PC-3 (cell line): ENCODE measurements at places on chromosomes 7 and 10. TPM values are rescaled to one million over a fixed set of nuclear protein-coding genes. Genes with fewer than 3 reads are reported as not detected.

AS3MT gene
- 1.7 and 3.5 TPM in 2 replicates for total RNA-seq

NEURL1 gene
- 1.7 and 3.5 TPM in 2 replicates for total RNA-seq

TMEM196 gene
- total RNA-seq, result not detected in 2 replicates

FAM25G gene
- not detected in 2 replicates for total RNA-seq

SPDYE2B gene
- not detected in 2 replicates for total RNA-seq

- DNase-seq, result no peak
Measured at GRCh38 chr10:836782-837181, 94.7 kb downstream of the LARP4B start.

- DNase-seq, result no peak
Measured at GRCh38 chr10:57743711-57744110, 524.0 kb downstream of the IPMK start.

GRCh38 chr10:103367379-103367781, 396 bp upstream of the TAF5 start:
- no peak for DNase-seq

- DNase-seq, result no peak
Measured at GRCh38 chr7:157211690-157212089, 73.0 kb downstream of the UBE3C start.

DNA sequence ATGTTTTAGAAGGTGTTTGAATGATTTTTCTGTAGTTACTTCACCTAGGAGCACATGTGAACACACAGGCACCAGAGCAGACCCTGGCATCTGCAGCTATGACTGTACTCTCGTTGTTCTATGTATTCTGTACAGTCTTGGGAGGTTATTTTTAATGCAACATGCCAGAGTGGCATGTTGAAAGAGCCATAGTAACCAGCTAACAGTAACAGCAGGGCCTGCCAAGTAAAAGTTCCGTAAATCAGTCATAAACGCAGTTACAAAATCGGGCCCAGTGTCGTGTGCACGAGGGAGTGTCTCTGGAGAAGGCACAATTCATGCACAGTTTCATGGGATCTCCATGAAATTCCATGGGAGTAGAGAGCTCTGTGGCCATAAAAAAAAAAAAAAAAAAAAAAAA, 108.3 kb upstream of the CDK6 start:
- DNase-seq, result no peak

- no peak for DNase-seq
Measured at GRCh38 chr7:94422827-94423460, 28.2 kb downstream of the COL1A2 start.

DNA sequence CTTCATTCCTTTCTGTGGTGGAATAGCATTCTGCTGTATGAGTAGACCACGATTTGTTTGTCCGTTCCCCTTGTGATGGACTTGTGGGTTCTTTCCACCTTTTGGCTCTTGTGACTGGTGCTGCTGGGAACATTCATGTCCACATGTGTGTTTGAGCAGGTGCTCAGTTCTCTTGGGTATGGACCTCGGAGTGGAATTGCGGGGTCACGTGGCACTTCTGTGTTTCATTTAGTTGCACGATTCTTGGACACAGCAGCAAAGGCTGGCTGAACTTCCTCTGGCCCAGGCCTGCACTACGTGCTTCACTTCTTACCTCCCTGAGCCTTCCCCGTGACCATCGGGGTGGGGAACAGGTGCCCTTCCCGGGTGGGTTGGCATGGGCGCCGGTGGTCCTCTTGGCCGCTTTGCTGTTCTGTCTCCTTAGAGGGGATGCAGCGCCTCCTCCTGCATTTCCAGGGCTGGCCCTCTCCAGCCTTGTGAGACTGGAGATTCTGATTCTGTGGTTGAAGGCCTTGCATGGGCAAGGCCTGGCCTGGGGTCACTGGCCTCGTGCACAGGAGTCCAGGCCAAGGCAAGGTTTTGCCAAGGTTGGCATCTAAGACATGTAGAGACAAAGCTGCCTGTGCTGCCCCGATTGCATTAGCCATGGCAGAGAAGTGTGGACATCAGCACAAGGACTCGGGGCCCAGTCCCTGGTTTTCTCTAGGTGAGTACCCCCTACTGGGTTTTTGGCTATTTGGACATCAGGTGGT, 25.1 kb downstream of the DOCK1 start:
- no peak for DNase-seq

- DNase-seq, result no peak
Measured at GRCh38 chr10:31918671-31919409, 9.8 kb downstream of the ARHGAP12 start.

- no peak for DNase-seq
Measured at GRCh38 chr10:110503528-110504110, 5.9 kb downstream of the DUSP5 start.

DNA sequence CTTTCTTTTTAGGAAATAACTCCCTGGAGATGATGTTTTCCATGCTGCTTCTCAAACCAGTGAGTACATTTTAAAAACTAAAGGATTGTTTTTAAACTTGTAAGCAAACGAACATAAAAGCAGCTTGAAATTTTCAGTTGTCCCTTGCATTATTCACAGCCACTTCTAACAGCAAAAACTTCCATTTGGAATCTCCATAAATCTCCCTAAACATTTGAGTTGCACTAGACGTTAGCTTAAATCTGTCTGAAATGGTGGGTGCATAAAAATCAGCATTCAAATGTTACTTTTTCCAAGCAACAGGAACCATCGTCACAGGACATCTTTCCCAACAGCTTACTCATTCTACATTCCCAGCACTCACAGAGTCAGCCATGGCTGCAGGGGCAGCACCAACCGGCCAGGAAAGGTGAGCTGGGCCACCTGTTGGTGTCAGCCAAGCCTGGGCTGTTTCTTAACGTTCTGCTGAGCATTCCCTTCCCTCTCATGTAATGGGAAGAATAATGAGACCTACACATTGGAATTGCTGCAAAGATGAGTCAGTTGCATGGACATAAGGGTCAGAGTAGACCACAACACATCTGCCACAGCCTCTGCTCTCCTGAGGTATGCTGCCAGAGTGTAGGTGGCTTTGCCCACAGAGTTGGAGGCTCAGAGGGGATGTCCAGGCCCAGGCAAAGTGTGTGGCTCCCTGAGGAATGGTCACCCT, 163.2 kb downstream of the TNS3 start:
- DNase-seq, result no peak

- no peak for DNase-seq
Measured at GRCh38 chr10:17771017-17771416, 19.0 kb downstream of the TMEM236 start.

DNA sequence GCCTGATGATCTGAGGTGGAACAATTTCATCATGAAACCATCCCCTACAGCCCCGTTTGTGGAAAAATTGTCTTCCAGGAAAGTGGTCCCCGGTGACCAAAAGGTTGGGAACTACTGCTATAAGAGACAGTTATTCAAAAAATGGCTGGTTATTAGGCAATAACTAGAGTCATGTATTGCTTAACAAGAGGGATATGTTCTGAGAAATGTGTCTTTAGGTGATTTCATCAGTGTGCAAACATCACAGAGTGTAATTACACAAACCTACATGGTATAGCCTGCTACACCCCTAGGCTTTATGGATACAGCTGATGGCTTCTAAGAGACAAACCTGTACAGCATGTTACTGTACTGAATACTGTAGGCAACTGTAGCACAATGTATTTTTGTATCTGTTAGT, 71.3 kb upstream of the CSTF2T start:
- DNase-seq, result peak; percentile 64

- no peak for DNase-seq
Measured at GRCh38 chr10:127275793-127276450, 79.5 kb upstream of the INSYN2A start.
